ENCODE measurements at places on chromosomes 2 and 18. TPM values are rescaled to one million over a fixed set of nuclear protein-coding genes. Genes with fewer than 3 reads are reported as not detected.

KRTCAP3 gene
- total RNA-seq = 29.1 TPM

SLC11A1 gene
- total RNA-seq = 0.51 TPM

SPATA3 gene
- total RNA-seq = not detected

ACVR1C gene
- 0.26 TPM for total RNA-seq

SERPINB3 gene
- 22.4 TPM for total RNA-seq

DSC2 gene
- 49.0 TPM for total RNA-seq

MZT2B gene
- total RNA-seq = 217 TPM

CSRNP3 gene
- 0.26 TPM for total RNA-seq

KDM3A gene
- 27.4 TPM for total RNA-seq

TM4SF20 gene
- not detected for total RNA-seq

KCNK3 gene
- not detected for total RNA-seq

CCDC150 gene
- 3.3 TPM for total RNA-seq

CPO gene
- total RNA-seq = 0.13 TPM

LBX2 gene
- 0.77 TPM for total RNA-seq

CROCC2 gene
- 0.26 TPM for total RNA-seq

PROC gene
- 0.26 TPM for total RNA-seq

SELENOI gene
- total RNA-seq = 32.6 TPM

HOXD1 gene
- not detected for total RNA-seq

LRATD1 gene
- total RNA-seq = 23.2 TPM

SH3RF3 gene
- total RNA-seq = 0.51 TPM

TBR1 gene
- under 0.01 TPM for total RNA-seq

TWIST2 gene
- 4.6 TPM for total RNA-seq

ATIC gene
- 18.7 TPM for total RNA-seq

GPR39 gene
- total RNA-seq = 7.1 TPM

MREG gene
- total RNA-seq = 28.8 TPM

MAPK4 gene
- not detected for total RNA-seq

GKN2 gene
- not detected for total RNA-seq

FAM161A gene
- total RNA-seq = 0.90 TPM

CDH2 gene
- 0.79 TPM for total RNA-seq

HOXD9 gene
- not detected for total RNA-seq

EMILIN2 gene
- 0.38 TPM for total RNA-seq

ACTG2 gene
- total RNA-seq = not detected

C2orf78 gene
- total RNA-seq = not detected

DSG1 gene
- 0.64 TPM for total RNA-seq

FOXD4L1 gene
- total RNA-seq = 0.13 TPM

ZNF804A gene
- total RNA-seq = not detected

MEP1B gene
- total RNA-seq = not detected

GCKR gene
- total RNA-seq = not detected

COLEC11 gene
- total RNA-seq = 0.38 TPM

FBXO36 gene
- 3.4 TPM for total RNA-seq

GULP1 gene
- 39.2 TPM for total RNA-seq

HOXD12 gene
- total RNA-seq = not detected

NEURL3 gene
- not detected for total RNA-seq

BOK gene
- total RNA-seq = 19.5 TPM

All from bronchial epithelial cell (primary cell).